Large intestine (tissue), 12 donors: ENCODE measurements at places on chromosomes 1 and 21.

DNA sequence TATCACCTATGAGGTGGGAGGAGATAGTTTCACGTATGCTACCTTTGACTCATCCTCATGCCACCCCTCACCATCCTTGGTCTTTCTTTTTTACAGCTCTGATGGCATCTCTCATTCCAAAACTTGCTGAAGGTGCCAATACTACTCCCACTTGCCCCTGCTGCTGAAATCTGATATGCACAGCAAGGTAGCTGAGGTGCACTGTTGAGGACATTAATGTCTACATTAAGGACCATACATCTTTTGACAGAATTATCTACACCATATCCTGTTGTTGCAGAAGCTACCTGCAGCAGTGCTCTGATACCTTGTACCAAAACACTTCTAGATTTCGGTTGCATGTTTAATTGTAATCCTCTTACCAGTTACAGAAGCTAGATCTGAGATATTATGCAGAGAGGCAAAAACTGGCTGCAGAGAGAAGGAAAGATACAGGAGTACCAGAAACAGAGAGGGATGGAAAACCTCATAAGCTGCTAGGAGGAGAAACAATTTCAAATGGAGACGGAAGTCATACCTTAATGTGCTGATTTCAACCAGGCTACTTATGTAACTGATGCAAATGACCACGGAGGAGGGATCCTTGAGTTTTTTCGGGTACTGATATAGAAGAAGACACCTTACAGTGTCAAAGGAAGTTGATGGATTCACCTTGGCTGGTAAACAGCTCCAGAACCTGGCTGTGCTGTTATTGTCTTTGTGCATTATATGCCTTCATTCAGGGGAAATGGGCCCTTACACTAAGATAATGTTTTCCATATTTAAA, 19.3 kb upstream of the PTPRC start:
- DNase-seq = no peak

GRCh38 chr1:98292994-98293393, 368.5 kb upstream of the SNX7 start:
- no peak for DNase-seq

GRCh38 chr1:29523576-29523975, 287.3 kb downstream of the PTPRU start:
- DNase-seq = no peak

GRCh38 chr1:228163007-228163753, 2.4 kb upstream of the IBA57 start:
- DNase-seq = peak; percentile 78

DNA sequence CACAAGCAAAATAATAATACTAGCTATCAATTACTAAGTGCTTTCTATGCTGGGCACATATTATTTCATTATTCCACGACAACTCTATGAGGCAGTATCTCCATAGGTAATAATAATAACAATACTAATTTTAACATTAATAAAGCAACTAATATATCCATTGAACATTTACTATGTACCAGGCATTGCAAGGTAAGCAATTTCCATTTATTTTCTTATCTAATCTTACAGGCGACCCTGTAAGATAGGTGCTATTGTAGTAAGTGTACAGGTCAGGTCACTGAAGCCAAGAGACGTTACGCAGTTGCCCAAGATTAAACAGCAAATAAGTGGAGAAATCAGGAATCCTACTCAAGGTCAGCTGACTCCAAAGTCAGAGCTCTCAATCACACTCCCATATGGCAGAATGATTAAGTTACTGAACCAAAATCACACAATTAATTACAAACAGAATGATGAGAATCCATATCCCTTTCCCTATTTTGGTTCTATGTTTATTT, 198.4 kb downstream of the SLC45A1 start:
- no peak for DNase-seq

GRCh38 chr1:209363112-209363511, 220.4 kb upstream of the CAMK1G start:
- peak; percentile 50 for DNase-seq

GRCh38 chr1:160437432-160438316, 37.3 kb downstream of the VANGL2 start:
- no peak for DNase-seq

DNA sequence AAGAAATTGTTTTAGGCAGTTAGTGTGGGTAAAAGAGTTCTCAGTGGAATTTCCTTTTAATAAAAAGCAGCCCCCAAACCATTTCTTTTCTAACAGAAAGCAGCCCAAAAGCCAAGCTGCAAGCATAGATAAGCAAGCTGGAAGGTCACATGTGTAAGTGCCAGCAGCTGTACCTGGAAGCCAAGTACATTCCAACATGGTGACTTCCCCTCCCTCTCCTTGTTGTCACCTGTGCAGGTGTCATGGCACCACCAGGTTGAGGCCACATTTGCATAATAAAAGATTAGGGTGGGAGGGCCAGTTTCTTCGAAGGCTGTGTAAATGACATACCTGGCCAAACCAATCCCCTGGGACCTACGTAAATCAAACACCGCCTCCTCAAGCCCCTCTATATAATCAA, 240.3 kb upstream of the RAB4A start:
- peak; percentile 38 for DNase-seq

- no peak for DNase-seq
Observed at GRCh38 chr1:89863165-89863830, 42.5 kb downstream of the LRRC8D start.

- DNase-seq = no peak
Observed at GRCh38 chr1:161196521-161197451, 2.1 kb downstream of the ADAMTS4 start.

DNA sequence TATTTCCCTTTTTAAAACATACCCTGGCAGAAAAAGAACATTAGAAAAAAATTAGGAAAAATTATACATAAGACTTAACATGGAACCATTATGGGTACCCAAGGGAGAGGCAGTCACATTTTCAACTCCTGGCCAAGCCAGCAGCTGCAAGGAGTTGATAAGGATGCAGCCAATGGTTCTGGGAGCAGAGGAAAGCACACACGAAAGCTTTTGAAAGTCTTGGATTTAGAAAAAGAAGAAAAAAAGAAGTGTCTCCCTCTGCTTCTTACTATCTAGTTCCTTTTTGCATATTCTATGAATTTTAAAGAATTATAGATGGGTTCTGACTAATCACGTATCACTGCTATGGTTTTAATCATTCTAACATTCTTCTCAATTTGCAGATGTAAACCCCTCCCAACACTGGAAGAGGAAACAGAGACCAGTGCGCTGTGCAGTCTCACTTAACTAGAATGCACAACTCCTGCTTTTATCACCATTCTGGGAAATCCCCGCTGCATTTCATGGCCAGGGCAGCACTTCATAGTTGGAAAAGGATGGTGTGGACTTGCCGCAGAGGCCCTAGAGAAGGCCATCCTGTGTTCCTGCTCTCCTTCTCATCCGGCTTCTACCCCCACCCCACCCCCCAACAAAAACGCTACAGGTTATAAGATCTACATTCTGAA, 2.7 kb upstream of the CD58 start:
- no peak for DNase-seq

DNA sequence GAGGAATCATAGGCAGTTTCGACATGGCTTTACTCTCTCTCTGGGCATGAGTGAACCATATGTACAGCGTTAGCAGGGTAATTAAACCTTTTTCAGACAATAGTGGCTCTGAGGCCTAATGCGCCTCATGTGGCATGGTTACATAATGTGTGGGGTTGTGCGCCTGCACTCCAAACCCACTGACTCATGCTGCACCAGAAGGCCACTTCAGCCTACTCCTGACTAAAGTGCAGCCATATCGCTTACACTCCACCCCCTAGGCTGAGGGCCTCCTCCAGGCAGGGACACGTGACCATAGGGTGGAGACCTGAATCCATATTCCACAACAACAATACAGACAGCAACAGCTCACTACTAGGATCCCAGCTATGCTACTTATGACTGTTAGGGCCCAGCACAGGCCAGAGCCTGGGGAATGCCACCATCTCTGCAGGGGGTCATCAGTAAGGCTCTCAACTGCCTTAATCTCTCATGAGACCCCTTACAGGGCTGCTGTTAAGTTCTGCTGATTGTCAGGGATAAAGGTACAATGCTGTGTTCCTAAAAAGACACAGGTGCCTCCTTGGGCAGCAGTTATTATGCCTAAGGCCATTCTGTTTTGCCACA, 13.4 kb upstream of the ODF2L start:
- peak; percentile 86 for DNase-seq

DNA sequence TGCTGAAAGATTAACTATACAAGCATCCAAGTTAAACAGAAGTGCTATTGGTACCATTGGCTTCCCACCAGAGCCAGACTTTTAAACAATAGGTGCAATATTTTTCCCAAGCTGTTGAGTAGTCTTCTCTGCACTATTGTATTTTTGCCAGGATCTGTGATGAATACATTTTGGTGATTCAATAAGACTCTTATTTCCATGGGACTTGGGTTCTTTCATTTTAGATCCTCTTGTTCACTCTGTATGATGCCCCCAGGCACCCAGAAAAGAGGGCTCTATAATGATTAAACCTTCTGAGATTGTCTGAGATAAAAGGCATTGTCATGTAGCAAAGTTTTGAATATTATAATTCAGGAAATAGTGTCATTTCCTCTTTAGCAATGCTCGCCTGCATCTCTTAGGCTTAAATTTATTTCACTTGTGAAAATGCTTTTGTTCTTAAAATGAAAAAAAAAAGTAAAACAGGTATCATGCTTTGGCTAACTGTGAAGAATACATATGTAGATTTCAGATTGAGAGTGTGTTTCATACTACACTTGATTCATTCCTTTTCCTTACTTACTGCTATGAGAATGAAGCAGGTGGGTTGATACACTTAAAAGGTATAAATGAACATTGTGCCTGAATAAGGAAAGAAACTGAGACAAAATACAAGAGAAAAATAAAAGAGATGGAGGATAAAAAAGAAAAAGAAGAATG, 275.0 kb downstream of the HMCN1 start:
- no peak for DNase-seq

DNA sequence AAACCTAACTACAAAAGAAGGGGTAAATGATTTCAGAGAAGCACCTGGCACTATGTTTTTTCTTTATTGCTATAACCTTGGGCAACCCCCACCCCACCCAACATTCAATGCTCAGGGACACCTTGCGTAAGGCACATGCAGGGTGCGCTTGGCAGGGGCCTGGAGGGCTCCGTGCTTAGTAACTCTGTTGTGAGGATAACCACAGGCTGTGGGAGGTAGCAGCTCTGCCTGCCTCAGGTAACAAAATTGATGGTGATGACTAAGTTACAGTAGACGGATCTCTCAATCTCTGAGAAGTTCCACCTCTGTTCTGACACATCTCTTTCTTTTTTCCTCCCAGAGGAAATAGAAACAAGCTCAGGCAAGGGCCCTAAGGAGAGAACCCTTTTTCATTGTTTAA, 8.7 kb upstream of the CCN1 start:
- DNase-seq = no peak

GRCh38 chr21:29372063-29372802, 73.5 kb downstream of the BACH1 start:
- DNase-seq = peak; percentile 69

- no peak for DNase-seq
Observed at GRCh38 chr1:118927427-118928187, 60.5 kb downstream of the TBX15 start.

DNA sequence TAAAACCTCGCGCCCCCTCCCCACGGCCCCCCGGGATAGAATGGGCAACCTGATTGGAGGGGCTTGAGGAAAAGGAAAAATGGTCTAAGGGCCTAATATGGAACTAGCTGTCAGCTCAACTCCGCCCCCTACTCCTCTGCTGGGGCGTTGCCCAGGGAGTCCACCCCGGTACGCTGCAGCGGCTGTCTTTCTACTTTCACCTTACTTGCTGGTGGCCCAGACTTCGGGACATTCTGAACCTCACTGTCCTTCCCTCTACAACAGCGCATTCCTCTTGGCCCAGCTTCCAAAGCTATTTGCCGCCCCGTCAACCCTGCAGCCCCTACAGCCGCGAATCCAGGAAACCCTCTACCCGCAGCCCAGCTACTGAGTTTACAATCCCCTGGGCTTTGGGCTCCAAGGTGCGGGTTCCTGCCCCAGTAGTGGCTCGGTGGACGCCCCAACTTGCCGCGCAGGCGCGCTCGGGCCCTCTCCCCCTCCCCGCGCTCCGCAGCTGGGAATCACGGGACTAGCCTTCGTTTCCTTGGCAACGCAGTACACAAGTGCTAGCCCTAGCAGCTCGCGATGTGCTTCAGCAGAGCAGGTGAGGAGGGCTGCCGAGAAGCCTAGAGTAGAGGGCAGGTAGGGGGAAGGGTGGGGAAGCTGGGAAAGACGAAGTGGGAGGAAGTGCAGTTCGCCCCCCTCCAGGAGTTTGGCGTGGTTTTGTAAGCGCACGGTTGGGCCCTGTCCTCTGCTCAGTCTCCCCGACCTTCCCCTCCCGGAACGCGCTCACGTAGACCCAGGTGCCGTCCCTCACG, 55.6 kb downstream of the CHIA start:
- peak; percentile 96 for DNase-seq

GRCh38 chr1:85615586-85616363, 35.2 kb downstream of the CCN1 start:
- DNase-seq = peak; percentile 59

DNA sequence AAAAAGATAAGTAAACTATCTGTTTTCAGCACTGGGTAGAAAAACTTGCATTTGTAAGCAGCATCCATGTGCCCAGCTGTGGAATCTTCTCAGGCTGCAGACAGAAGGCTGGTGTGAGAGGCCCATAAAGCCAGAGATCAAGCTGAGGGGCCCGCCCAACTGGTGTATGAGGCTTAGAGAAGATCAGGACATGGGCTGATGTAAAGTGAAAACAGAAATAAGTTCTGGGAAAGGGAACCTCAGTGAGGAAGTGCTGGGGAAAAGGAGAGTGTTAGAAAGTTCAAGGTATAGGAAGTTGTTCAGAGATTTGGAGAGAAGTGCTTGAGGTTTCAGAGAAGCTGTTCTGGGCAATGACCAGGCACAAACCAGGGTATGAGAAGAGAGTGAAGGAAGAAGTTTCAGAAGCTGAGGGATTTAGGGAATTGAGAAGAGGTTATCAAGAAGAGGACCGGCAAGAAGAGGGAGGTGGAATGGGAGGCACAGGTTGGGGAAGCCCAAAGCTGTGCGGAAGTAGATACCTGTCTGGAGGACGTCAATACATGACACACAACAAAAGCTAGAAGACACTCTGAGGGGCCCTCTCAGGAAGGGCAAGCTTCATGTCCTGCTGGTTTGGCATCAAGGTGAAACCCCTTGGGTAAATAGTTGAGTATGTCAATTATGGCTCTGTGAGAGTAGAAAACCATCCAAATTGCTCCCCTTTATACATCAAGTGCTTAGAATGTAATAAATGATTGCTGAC, 2.7 kb upstream of the CD5L start:
- DNase-seq = no peak

DNA sequence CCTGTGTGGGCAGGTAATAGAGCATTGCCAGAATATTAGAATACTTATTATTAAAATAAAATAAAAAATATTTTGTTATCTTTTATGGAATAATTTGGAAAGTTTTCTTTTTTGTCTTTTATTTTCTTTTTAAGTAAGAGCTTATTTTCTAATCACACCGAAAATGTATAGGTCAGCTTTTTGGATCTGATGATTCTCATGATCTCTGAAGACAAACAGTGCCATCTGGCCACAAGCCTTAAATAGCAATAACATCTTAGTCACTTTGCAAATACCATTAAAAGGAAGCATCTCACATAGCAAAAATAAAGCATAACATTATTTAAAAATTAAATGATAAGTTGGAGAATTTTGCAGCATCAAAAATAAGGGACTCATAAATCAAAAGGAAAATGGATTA, 213.8 kb downstream of the PLA2G4A start:
- DNase-seq = no peak

GRCh38 chr1:167373398-167373797, 144.9 kb downstream of the CD247 start:
- DNase-seq = peak; percentile 13

GRCh38 chr1:31434101-31434871, 21.3 kb downstream of the SERINC2 start:
- no peak for DNase-seq

GRCh38 chr1:119815361-119815760, 4.1 kb upstream of the REG4 start:
- DNase-seq = no peak

- DNase-seq = no peak
Observed at GRCh38 chr1:70072231-70072751, 133.1 kb downstream of the LRRC40 start.
